ENCODE measurements at places on chromosomes 3 and 15. TPM values are rescaled to one million over a fixed set of nuclear protein-coding genes. Genes with fewer than 3 reads are reported as not detected.

GRCh38 chr3:126644615-126645014 is 10.3 kb downstream of the TXNRD3 start:
- no peak for DNase-seq

DNA sequence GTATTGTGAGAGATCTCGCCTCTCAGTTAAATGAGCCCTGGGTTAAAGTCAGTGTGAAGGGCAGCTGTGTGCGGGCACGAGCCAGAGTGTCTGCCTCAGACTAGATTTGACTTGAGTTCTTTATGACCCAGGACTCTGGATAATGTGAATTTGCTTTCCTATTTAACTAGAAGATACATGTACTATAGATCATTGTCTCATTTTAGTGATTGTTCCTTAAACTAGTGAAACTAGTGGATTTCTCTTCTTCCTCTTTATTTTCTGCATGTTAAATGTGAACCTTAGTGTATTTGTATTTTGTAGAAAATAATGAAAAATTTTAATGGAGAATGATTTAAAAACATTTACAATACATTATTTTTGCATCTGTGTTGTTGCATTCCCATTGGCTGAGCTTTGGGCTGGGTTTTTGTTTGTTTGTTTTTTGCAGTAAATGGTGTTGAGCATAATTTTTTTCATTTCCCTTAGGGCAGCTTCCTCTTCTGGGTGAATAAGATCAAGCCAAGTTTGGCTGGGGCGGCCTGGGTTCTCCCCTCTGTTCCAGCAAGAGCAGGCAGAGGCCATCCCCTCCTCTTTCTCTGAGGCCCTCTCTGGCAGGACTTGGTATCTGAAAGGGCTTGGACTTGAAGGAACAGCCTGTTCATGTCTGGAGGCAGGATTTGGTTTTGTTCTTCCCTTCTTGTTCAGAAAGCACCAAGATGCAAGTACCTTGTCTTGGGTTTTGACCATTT is 15.0 kb downstream of the GCSAM start:
- DNase-seq, result no peak

GRCh38 chr15:70017801-70018200 is 79.9 kb downstream of the TLE3 start:
- no peak for DNase-seq

DNA sequence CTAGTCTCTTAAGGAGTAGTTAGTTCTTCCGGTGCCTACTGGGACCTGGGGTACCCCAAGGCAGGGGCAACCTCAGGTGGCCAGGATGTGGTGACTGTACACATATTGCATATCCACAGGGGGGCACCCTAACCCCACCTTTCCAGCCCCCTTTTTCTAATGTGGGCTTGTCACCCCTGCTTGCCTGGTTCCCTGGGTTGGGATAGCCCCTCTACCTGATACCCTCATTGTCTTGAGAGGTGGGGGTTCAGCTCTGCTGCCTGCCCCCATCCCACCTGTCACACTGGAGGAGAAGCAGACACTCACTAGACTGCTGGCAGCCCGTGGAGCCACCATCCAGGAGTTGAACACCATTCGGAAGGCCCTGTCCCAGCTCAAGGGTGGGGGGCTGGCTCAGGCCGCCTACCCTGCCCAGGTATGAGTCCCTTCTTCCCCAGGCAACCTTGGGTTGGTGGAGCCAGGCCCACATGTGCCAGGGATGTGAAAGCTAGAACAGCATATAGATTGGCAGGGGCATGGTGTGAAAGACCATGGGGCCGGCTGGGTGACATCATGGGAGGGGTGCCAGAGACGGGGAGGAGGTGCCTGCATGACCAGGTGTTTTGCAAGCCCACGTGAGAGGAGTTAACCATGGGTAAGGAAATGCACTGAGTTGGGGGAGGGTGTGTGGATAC is 4.0 kb downstream of the GLYCTK start:
- no peak for DNase-seq

CHRFAM7A gene
- 3.0 TPM for polyA plus RNA-seq

SELENOS gene
- 64.1 TPM for polyA plus RNA-seq

ALS2CL gene
- polyA plus RNA-seq, result 22.4 TPM

FBXL22 gene
- polyA plus RNA-seq, result 2.1 TPM

GRCh38 chr3:108863799-108864135 is 41.2 kb downstream of the TRAT1 start:
- no peak for DNase-seq

- DNase-seq, result no peak
Measured at GRCh38 chr3:67551361-67552016, 102.9 kb downstream of the SUCLG2 start.

- DNase-seq, result peak; percentile 22
Measured at GRCh38 chr15:60651734-60652141, 172.8 kb upstream of the ICE2 start.

Measured in renal cortex interstitium (tissue), 15 donors.